ENCODE measurements at places on chromosomes 4 and X.

DNA sequence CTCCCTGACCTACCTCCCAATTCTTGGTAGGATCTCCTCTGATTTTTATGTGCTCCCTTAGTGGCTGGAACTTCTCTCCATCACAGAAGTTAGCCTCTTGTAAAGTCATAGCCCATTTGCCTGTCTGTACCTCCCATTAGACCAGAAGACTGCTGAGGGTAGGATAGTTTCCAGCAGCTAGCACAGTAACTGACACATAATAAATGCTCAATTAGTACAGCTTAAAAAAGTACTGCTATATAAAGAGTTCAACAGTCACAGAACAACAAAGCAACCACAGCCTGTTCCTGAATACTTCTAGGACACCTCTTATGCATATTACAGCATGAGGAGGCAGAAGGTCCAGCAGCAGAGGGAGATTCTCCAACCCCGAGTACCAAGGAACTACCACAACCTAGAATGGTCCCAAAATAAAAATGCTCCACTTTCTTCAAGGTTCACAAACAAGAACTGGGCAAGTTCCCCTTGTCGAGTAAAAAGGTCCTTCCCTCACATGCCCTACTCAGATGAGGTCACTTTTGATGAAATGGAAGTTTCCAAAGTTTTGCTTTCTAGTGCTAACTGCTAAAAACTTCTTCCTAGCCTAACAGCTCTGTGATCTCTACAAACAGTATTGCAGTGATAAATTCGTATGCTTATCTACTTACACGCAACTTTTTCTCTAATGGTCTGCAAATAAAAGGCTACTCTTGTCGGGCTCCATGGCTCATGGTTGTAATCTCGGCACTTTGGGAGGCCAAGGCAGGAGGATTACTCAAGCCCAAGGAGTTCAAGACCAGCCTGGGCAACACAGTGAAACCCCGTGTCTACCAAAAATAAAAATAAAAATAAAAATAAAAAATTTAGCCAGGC lies 12.8 kb downstream of the MECP2 start:
- no peak for DNase-seq

- no peak for DNase-seq
These were observed 609 bp upstream of the SLC25A6 start for GRCh38 chrX:1392376-1393068.

DNA sequence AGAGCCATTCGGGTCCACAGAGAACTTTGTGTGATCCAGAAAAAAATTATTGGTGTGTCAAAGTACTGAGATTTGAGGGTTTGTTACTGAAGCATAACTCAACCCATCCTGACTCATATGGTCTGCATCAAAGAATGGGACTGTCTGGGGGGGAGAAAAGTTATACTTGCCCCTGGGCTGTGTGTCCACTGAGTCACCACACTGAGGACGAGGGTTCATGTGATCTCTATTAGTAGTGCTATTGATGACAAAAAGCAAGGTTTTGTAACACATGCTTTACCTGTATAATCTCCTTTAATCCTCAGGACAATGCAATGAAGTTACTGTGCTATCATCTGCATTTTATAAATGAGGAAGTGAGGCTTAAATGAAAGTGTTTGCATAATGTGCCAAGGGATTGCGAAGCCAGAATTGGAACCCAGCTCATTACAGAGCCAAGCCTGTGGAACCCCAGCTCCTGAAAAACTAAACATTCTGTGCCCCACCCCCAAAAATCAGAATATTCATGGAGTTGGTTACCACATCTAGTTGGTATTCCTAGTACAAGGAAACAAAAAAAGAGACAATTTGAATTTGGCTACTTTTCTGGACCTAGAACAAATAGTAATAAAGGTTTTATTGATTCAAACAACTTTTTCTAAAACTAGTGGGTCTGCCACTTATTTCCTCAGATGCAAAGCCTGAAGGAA lies 31.2 kb downstream of the CCDC149 start:
- DNase-seq, result no peak

DNA sequence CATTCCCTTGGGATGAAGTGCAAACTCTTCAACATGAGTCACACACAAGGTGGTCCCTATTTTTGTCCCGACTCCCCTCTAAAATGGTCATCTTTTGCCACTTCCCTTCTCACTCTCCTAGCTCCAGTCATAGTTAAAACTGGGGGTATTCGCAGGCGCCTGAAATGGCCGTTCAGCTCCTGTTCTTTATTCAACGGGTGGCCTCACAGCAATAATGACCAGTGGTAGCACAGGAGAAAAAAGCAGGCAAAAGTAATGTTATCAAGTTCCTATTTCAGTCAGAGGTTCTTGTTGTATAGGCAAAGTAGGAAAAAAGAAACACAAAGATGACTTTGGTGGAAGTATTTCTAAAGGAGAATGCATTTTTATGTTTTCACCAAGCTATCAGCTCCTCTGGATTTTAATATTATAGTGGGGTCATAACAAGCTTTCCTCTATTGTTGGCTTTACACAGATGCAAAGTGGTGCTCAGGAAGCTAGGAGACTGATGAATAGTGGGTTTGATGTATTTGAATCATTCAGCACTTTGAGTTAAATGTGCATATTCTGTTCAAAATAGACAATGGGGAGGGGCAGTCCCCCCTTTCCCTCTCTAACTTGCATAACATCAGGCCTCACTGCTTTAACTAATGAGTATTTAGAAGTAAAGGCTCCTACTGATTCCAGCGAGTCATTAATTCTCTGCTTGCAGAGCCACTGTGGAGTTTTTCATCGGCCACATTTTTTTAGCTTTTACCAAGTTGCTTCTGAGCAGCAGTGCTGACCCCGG lies 171.2 kb upstream of the NDP start:
- DNase-seq, result no peak

- no peak for DNase-seq
These were observed 20.4 kb downstream of the APOOL start for GRCh38 chrX:85024044-85024443.

- DNase-seq, result no peak
These were observed 726.4 kb upstream of the MAGEB2 start for GRCh38 chrX:29488919-29489318.

GRCh38 chr4:5238173-5238572 lies 186.9 kb downstream of the STK32B start:
- no peak for DNase-seq

- DNase-seq, result no peak
These were observed 755.1 kb upstream of the IGFBP7 start for GRCh38 chr4:57865264-57865663.

- DNase-seq, result no peak
These were observed 5.0 kb downstream of the CACNA1F start for GRCh38 chrX:49228185-49228584.

DNA sequence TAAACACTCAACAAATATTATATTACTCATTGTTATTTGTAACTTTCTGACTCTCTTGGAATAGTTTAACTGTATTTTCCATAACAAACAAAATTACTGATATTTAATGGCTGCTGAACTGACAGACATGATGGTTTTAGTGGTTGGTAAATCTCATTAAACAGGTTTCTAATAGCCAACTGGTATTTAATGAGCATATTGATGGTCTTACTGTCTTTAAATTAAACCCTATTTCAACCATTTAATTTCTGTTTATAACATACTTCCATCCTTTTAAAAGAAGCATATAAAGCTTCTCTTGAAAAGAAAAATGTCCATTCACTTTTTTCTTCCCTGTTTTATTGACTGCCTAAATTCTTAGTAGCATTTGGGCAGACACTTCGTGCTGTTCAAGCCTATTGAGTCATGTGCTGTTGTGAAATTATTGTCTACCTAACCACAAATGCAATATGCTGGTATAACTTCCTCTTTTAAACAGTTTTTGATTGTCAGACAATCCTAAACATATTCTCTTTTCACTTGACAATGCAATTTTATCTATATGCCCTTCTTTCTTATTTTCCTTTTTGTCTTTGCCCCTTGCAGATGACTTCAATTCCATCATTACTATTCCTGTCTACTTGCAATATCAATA lies 163.9 kb upstream of the SLC7A11 start:
- no peak for DNase-seq

- DNase-seq, result no peak
These were observed 582 bp downstream of the NAA10 start for GRCh38 chrX:153934148-153934761.

DNA sequence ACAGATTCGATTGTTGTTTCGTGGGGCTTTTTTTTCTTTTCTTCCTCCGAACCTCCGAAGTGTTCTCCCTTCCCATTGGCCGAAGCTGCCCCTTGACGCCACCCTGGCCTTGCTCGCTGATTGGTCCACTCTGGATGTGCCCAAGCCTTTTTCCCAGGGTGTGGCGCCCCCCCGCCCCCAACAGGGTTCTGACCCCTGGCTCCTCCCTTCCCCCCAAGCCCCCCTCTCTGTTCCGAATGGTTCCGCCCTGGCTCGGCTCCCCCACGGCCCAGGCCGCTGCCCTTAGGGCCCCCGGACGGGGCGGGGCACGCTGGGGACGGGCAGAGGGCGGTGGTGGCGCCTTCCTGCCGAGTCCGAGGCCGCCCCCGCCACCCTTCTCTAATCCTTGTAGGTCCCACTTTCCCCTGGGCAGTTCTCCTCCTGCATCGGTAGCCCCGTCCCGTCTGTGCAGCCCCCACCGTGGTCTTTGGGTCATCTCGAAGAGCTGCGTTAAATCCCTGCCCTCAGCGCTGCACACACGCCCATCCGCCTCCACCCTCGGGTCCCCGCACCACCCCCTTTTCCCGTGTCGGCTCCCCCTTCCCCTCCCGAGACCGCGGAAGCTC lies 25.5 kb downstream of the UTP14A start:
- peak; percentile 69 for DNase-seq

DNA sequence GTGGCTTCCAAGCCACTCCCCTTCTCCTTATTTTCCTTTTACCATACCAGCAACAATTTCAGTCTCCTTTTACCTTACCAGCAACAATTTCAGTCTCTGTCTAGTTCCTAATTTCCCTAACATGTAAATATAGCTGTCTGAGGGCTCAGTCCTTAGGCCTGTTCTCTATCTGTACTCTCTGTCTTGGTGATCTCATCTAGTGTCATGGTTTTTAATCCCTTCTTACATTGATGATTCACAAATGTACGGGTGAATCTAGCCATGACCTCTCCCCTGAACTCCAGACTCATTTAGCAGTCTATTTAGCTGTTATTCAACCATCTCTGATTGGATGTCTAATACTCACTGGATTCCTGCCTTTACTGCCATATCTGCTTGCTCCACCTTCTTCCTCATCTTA lies 7.2 kb downstream of the IL15 start:
- no peak for DNase-seq

- no peak for DNase-seq
These were observed 71.3 kb upstream of the LHFPL1 start for GRCh38 chrX:112751076-112751475.

- DNase-seq, result no peak
These were observed 70.7 kb downstream of the EVC start for GRCh38 chr4:5781691-5782090.

DNA sequence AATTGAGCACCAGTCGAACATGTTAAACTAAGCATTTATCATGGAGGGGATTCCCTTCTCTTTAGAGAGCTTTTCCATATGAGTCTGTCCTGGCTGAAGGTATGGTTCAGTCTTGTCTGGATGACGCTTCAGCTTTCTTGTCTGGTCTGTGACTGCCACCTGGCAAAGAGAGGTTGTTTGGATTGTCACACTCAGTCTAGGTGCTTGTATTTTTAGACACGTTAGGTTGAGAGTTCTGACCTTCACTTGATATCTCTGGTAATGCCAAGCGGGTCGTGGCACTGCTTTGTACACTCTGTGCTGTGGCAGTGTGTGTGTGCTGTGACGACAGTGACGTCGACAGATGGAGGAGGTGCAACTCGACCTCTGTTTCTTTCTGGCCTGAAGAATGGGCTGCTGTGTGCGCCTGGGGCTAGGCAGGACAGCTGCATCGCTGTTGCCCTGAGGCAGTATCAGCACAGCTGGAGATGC lies 12.6 kb downstream of the NOCT start:
- DNase-seq, result peak; percentile 74

GRCh38 chr4:149017002-149017734 lies 575.0 kb upstream of the NR3C2 start:
- DNase-seq, result no peak

DNA sequence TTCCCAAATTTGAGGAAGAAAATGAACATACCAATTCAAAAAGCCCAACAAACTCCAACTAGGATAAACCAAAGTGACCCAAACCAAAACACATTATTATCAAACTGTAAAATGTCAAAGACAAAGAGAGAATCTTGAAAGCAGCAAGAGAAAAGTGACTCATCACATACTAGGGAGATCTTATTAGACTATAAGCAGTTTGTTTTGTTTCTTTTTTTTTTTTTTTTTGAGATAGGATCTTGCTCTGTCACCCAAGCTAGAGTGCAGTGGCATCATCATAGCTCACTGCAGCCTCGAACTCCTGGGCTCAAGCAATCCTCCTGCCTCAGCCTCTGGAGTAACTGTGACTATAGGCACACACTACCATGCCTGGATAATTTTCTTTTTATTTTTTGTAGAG lies 12.6 kb downstream of the C4orf36 start:
- no peak for DNase-seq

GRCh38 chr4:4641661-4642495 lies 100.0 kb upstream of the STX18 start:
- DNase-seq, result no peak

- no peak for DNase-seq
These were observed 135.6 kb upstream of the ZIC3 start for GRCh38 chrX:137430301-137430700.

- no peak for DNase-seq
These were observed 11.2 kb downstream of the IDS start for GRCh38 chrX:149493567-149494562.

DNA sequence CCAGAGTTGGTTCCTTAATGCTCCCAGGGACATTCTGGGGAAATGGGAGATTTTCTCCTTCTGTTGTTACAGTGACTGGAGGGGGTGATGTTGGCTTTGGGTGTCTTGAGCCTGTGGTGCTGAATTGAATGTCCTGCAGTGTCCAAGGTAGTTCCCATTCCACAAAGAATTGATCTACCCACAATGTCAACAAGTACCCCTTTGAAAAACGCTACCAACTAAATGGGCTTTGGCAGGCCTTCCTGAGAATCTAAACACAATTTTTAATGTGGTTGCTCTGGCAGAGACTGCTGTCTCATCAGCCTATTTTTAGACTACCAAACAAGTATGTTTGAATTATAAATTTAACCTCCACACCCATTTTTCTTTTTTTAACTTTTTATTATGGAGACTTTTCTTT lies 69.4 kb downstream of the CCKAR start:
- DNase-seq, result no peak

DNA sequence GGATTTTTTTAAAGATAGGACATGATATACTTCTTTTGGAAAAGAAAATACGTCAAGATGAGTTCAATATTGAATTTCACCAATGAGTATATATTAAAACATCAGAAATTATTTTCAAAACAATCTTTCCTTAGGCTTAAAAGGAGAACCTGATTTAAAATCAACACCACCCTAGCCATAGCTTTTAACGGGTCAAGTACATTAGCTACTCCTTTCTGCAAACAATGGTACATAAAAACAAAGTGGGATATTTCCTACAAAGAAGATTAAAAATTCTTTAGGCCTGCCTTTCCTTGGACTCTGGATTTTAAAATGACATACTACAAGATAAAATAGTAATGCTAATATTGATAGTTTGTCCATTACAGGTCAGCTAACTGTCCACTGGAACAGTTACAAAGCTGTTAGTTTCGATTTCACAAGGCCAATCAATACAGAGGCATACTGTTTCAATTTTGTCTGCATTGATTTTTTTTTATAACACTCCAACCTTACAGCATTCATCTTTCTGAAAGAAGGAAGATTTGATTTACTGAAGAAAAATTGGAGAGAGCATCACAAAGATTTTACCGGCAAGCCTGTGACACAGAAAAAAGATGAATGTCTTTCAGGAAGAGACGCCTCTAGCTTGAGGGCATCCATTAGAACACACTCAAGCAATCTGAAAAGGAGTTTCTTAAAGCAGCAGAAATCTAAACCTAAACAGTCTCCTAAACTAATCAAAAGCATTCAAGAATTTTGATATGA lies 97.2 kb downstream of the MAB21L2 start:
- no peak for DNase-seq

- no peak for DNase-seq
These were observed 14.1 kb upstream of the CXCL6 start for GRCh38 chr4:73822389-73822788.
